ENCODE measurements at places on chromosomes 11 and 22.
A peak's percentile ranks its signal among the peaks of the same experiment; 100 is the strongest.

DNA sequence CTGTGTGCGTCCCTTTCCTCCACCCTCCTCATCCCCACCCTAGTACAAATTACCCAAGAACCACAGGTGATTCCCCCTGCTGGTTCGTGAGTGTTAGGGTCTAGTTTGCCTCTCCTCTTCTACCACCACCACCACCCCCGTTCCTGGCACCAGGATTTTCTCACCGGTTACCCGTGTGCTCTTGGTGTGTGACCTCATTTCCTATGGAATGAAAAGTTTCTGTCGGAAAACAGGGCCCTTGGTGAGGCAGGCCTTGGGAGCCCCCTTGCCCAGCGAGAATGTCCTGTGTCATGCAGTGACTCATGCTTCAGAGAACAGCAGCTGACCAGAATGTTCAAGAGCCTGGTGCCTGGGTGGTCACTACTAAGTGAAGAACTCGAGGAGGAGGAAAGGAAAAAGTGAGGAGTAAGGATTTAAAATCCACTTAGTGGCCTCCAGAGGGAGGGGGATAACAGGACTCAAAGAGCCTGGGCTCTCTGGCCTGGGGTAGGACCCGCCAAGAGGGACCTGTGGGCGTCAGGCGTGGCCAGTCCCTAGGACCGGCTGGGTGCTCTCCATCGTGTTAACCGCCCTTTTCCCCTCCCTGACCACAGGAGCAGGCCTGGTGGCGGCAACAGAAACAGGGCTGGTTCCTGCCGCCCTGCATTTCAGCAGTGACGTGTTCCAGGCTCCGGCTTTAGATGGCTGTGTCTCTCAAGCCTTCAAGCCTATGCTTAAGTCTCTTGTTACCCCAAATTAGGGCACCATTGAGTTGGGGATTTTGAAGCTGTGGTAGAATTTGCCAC, 30.2 kb downstream of the C22orf31 start:
- DNase-seq: no peak

DNA sequence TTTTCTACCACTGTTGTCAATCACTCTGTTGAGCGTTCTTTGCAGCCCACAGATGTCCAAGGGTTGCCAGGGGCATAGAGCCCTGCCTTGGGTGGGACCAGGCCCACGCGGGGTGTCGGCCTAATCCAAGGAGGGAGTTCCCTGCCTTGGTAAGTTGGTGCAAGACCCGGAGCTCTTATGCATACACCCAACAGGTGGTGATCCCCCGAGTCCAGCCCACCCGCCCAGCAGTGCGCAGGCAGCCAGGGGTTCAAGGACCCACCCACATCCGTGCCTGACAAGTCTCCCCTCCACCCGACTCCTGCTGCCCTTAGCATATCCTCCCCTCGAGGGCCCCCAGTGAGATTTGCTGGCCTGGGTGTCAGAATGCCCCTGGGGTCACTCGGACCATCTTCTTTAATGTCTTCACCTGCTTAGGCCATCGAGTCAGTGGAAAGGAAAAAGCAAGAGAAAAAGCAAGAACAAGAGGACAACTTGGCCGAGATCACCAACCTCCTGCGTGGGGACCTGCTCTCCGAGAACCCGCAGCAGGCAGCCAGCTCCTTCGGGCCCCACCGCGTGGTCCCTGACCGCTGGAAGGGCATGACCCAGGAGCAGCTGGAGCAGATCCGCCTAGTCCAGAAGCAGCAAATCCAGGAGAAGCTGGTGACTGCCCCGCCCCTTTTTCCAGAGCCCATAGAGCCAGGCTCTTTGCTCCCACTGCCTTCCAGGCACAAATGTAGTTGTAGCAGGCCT, 12.2 kb downstream of the RIBC2 start:
- DNase-seq: no peak

- DNase-seq: peak; percentile 54
Measured at GRCh38 chr11:72239313-72239848, 4.6 kb downstream of the PHOX2A start.

DNA sequence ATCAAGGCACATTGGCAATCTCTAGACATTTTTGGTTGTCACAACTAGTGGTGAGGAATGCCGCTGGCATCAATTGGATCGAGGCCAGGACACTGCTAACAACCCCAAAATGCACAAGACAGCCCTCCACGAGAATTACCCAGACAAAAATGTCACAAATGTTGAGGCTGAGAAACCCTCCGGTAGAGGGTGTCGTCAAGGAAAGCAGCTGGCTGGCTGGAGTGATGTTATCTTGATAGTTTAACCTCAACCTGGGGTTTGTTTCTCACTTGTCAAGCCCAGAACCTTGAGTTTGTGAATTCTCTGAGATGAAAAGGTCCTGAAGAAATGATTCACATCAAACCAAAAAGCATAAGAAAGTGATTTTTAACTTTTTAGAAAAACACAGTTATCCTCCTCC, 21.1 kb upstream of the TMPRSS13 start:
- DNase-seq: no peak

- no peak for DNase-seq
Measured at GRCh38 chr11:64910451-64911093, 6.4 kb downstream of the ATG2A start.

DNA sequence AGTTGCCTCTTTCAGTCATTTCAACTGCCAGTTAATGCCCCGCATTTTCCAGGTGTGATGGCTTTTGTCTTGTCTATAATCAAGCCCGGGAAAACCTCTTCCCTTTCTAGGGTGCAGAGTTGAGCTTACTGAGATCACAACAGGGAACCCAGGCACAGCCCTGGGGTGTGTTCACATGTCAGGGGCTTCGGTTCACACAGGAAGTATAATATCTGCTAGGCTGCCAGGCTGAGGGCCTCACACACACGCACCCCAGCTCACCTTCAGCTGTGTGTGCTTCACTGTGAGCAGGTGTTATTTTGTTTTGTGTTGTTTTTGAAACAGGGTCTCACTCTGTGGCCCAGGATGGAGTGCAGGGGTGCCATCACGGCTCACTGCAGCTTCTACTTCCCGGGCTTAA, 9.7 kb upstream of the SOX10 start:
- DNase-seq: no peak

GRCh38 chr11:6705905-6706535, 22.9 kb upstream of the MRPL17 start:
- peak; percentile 47 for DNase-seq

- peak; percentile 88 for DNase-seq
Measured at GRCh38 chr11:85316967-85317366, 310.2 kb downstream of the DLG2 start.

DNA sequence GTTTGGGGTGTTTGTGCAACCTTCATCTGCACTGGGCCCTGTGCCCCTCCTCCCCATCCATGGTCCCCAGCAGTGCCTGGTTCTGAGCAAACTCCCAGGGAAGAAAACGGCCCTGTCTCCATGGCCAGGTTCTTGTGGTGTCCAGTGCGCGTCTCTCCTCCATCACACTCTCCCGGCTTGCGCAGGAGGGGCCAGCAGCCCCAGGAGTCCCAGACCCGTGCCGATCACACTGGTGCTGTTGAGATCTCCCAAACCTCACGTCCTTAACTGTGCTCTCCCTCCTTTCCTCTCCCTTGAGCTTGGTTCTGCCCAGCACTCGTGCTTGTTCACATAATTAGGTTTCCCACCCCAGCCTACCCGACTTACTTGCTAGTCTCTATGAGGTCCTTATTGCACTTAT, 10.9 kb upstream of the GRK2 start:
- no peak for DNase-seq

- no peak for DNase-seq
Measured at GRCh38 chr22:50060441-50061140, 2.5 kb upstream of the TTLL8 start.

- DNase-seq: no peak
Measured at GRCh38 chr22:50606165-50606945, 5.8 kb downstream of the MAPK8IP2 start.

- no peak for DNase-seq
Measured at GRCh38 chr11:134464981-134465730, 53.1 kb upstream of the B3GAT1 start.

DNA sequence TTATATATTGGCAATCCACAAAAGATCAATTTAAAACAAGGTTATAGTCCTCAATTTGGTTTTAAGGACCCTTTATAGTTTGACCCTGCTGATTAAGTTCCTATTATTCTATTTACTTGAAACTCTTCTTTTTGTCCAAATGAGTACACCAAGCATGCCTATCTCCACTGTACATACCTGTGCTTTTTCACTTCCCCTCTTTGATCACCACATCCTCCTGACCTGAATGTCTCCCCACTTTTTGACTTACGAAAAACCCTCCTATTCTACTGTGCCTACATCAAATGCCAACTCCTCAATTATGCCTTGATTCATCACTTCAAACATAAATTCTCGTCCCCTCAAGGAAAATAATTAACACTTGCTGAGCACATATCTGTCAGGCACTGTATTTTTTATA, 113.5 kb downstream of the SOX6 start:
- no peak for DNase-seq

GRCh38 chr22:24994070-24994763, 41.7 kb downstream of the KIAA1671 start:
- peak; percentile 65 for DNase-seq

DNA sequence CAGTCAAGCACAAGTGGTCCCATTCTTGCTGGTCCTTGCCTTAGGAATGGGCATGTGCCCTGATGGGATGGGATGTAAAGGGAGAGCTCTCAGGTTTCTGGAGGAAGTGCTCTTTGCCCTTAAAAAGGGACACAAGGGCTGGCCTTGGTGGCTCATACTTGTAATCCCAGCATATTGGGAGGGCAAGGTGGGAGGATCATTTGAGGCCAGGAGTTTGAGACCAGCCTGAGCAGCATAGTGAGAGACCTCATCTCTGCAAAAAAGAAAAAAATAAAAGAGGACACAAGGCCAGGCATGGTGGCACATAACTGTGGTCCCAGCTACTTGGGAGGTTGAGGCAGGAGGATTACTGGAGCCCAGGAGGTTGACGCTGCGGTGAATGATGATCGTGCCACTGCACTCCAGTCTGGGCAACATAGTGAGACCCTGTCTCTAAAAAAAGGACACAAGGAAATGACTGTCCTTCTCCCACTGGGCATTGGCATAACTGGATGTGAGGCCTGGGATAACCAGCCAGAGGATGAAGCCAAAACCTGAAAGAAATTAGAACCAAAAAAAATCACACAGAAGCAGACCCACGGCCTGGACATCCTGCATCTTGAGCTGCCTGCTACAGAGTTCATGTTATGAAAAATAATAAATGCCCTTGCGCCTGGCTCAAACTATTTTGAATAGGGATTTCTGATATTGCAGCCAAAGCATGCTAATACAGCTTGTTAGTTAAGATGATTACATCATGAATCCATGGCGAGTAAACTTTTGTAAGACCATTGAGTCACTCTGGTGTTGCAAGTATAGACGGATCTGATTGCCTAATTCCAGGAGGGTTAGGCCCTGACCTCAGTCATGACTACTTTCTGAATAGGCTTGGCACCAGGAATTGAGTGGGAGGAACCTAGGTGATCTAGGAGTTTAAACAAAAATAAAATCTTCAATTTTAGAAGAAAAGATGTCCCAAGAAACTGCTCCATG, 12.9 kb upstream of the CRKL start:
- no peak for DNase-seq

DNA sequence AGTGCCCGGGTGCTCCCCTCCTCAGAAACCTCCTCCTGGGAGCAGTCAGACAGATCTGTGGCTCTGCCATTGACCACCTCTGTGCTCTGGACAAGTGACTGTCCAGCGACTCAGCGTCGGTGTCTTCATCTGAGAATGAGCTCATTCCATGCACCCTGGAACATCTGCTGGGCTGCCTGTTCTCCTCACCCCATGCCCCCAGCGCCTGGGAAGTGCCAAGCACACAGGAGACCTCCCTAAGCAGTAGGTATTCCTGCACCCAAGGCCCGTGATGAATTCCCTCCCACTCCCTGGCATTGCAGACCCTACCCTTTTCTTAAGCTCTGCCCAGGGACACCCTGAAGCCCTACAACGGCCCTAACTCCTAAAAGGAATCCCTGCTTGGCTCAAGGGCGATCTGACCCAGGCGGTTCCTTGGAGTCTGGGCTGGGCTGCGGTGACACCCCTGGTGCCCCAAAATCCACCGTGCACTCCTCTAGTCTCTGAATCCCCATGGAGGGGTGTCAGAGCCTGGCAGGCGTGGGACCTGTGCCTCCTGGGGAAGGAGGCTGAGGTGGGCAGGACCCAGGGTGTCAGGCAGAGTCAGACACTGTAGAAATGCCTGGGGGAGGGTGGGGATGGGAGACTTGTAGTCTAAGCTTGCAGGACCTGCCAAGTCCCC, 92.0 kb downstream of the CEP164 start:
- DNase-seq: no peak

GRCh38 chr11:15213471-15214231, 98.9 kb downstream of the INSC start:
- DNase-seq: no peak

DNA sequence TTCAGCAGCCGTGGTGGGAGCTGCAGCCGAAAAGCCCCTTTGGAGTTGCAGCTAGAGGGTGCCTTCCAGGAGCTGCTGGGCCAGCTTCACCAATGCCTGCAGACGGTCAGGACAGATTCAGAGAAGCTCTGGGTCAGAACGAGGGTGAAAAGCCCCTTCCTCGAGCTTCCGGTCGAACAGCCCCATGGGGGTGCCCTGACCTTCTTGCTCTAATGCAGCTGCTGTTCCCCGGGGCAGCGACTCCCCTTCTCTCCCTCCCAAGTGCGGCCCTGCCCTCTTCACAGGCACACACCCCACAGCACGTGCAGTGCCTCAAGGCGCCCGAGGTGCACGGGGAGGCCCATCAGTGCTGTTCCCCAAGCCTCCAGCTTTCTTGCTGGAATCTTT, 9.6 kb upstream of the IFITM3 start:
- no peak for DNase-seq

- DNase-seq: peak; percentile 31
Measured at GRCh38 chr22:37498289-37498909, 12.2 kb upstream of the MFNG start.

DNA sequence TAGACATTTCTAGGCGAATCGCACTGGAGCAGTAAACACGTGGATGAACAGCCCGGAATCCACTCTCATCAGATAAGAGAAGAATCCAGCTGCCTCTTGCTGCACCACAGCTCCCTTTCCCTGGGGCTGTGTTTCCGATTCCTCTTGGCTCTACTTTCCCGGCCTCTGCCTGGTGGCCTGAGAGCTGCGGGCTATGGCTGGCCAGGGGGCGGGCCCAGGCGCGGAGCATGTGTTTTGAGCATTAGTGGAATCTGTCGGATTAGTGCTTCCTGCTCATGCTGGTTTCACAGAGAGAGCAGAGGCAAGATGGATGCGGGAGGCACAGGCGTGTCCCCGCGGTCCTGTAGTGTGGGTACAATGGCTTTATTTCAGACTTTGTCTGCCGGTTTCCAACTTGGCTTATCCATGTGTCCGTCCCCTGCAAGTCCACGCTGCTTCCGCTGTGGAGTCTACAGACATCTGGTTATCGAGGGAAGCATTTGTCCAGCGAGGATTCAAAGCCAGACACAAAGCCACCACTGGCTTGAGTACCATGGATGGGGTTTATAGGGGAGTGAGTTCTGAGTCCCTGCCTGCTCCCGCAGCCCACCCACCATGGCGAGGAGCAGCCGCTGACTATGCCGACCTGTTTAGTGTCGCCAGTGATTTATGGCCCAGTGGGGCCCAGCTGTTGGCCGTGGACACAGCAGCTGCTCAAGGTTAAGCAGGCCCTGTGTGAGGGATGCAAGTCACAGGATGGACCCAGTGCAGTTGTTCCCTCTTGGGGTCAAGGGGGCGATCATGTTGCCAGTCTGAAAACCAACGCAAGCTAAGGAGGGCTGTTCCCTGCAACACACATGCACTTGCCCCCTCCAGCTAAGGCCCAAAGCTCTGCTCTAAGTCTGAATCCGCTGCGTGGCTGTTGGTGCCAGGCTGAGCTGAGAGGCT, 43.3 kb upstream of the EP300 start:
- no peak for DNase-seq

All from NCI-H345 (cell line).